NK-92 treated with Interleukin-12 subunit alpha and Interleukin-12 subunit beta, amount 100 ng/mL, for 24 hours (cell line): ENCODE measurements at places on chromosomes 11 and 22.
A peak's percentile ranks its signal among the peaks of the same experiment; 100 is the strongest.

DNA sequence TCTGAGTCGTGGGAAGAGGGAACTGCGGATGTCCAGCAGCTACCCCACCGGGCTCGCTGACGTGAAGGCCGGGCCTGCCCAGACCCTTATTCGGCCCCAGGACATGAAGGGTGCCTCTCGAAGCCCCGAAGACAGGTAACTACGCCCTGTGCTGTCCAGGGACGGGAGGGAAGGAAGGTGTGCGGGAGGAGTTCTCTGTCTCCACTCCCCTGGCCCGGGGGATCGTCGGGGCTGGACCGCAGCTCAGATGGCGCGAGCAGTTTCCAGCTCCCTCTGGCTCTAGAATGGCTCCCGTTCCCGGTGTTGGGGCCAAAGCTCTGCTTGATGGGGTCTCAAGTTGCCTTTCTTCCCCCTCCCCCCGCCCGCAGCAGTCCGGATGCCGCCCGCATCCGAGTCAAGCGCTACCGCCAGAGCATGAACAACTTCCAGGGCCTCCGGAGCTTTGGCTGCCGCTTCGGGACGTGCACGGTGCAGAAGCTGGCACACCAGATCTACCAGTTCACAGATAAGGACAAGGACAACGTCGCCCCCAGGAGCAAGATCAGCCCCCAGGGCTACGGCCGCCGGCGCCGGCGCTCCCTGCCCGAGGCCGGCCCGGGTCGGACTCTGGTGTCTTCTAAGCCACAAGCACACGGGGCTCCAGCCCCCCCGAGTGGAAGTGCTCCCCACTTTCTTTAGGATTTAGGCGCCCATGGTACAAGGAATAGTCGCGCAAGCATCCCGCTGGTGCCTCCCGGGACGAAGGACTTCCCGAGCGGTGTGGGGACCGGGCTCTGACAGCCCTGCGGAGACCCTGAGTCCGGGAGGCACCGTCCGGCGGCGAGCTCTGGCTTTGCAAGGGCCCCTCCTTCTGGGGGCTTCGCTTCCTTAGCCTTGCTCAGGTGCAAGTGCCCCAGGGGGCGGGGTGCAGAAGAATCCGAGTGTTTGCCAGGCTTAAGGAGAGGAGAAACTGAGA, 1.4 kb downstream of the ADM start:
- DNase-seq: no peak

DNA sequence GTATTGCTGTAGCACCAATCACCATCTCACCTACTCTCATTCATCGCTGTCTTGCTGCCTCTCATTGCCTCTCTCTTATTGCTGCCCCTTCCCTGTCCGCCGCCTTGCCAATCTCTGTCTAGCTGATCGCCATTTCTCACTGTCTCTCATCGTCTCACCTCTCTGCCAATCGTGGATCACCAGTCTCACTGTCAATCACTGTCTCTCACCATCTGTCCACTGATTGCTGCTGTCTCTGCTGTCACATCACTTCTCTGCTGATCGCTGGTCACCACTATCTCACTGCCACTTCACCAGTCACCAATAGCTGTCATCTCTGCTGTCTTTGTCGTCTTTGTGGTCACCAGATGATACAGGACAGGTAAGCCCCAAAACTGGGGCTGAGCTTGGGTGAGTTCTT, 20.6 kb upstream of the RNASEH2C start:
- DNase-seq: no peak

DNA sequence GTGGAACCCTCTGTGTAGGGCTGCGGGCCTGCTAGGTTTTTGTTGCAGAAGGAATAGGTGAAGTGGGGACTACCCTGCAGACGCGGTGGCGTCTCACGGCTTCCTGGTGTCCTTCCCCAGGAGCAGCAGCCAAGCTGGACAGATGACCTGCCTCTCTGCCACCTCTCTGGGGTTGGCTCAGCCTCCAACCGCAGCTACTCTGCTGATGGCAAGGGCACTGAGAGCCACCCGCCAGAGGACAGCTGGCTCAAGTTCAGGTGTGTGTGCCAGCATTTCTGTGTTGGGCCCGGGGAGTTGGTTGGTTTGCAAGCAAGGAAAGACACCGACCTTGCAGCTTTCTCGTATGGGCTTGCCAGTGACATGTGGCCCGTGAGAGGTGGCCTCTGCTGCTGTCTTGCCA, 15.3 kb downstream of the TAB1 start:
- no peak for DNase-seq

- DNase-seq: peak; percentile 78
Measured at GRCh38 chr11:64777449-64778222, 706 bp downstream of the SF1 start.

DNA sequence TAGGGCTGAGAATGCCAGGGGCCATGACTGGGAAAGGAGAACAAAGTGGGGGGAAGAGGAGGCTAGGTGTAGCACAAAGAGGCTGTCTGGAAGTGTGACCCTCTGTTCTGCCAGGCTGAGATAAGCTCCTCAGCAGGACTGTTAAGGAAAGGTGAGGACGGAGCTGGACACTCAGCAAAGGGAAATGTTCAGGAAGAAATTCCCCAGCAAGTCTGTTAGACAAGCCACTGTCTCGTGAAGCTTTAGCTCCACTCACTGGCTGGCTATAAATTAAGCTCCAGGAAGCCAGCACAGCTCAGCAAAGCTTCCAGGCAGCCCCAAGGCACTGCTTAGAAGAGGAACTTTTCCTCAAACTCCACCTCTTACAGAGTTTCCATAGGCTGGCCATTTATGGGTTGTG, 181.2 kb upstream of the API5 start:
- DNase-seq: no peak

GRCh38 chr11:19995145-19995544, 165.1 kb downstream of the DBX1 start:
- no peak for DNase-seq

GRCh38 chr11:134632347-134633119, 220.5 kb upstream of the B3GAT1 start:
- DNase-seq: no peak

DNA sequence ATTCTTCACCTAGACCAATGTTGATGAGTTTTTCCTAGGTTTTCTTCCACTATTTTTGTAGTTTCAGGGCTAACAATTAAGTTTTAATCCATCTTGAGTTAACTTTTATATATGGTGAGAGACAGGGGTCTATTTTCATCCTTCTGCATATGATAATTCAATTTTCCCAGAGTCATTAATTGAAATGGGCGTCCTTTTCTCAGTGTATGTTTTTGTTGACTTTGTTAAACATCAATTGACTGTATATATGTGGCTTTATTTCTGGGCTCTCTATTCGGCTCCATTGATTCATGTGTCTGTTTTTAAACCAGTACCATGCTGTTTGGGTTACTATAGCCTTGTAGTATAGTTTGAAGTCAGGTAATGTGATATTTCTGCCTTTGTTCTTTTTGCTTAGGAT, 282.1 kb downstream of the INSC start:
- DNase-seq: no peak

- no peak for DNase-seq
Measured at GRCh38 chr11:84788220-84788619, 838.9 kb downstream of the DLG2 start.

DNA sequence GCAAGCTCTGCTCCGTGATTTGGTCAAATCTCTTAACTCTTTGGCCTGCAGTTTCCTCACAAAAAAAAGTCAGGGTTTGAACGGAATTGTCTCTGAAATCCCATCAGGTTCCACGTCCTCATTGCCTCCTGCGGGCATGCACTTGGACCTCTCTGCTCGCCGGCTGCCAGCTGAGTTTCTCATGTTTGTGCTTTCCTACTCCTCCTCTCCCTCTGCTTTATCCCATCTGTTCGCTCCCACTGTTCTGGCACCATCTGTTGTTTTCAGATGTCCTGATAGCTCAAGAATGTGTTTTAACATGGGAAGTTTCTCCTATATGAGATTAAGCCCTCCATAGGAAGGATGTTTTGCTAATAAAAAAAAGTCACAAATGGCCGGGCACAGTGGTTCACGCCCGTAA, 49.4 kb upstream of the ARHGAP42 start:
- no peak for DNase-seq

DNA sequence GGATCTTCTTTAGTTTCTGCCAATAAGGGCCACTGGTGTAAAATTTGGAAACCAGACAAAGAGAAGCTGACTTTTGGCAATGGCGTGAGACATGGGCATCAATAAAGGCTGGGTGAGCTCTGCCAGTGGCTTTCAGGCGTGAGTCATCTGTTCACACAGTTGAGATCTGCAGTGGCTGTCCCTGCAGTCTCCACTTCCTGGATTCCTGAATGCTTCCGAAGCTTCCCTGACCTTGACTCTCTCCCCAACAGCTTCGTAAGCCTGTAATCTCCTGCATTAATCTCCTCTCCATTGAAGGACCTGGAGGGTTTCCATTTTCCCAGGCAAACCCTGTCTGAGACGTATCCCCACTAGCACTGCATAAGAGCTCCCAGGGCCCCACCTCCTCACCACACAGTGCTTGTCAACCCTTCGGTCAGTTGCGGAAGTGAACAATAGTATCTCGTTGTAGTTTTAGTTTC, 574.7 kb downstream of the TBC1D22A start:
- no peak for DNase-seq

- DNase-seq: no peak
Measured at GRCh38 chr11:17145972-17146371, 61.8 kb downstream of the PIK3C2A start.

DNA sequence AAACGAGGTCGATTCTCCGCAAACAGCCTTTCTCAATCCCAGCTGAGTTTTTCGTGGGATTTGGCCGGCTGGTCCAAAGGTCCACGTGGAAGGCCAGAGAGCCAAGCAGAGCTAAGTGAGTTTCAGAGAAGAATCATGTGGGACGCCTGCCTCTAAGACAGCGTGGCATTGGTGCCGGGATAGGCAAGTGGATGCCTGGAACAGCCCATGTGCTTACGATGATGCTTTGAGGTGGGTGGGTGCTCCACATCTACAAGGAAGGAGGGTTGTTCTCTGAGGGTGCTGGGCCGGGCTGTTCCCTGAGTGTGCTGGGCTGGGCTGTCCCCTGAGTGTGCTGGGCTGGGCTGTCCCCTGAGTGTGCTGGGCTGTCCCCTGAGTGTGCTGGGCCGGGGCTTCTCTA, 41.4 kb downstream of the MUC2 start:
- no peak for DNase-seq

DNA sequence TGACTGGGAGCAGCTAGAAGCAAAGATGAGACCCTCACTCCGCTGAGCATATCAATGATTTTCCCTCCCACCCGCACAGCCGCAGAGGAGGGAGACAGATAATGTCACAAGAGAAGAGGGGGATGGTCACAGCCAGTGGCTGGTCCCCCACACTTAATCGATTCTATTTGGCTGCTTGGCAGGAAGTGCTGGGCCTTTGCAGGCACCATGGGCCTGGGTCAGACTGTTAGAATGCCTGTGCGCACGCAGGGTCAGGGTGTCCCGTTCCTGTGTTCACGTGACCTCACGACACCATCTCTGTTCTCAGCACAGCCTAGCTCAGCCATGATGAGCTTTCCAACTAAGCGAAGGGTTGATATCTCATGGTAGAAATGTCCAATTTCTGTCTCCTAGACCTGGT, 107.0 kb downstream of the MYO18B start:
- no peak for DNase-seq

DNA sequence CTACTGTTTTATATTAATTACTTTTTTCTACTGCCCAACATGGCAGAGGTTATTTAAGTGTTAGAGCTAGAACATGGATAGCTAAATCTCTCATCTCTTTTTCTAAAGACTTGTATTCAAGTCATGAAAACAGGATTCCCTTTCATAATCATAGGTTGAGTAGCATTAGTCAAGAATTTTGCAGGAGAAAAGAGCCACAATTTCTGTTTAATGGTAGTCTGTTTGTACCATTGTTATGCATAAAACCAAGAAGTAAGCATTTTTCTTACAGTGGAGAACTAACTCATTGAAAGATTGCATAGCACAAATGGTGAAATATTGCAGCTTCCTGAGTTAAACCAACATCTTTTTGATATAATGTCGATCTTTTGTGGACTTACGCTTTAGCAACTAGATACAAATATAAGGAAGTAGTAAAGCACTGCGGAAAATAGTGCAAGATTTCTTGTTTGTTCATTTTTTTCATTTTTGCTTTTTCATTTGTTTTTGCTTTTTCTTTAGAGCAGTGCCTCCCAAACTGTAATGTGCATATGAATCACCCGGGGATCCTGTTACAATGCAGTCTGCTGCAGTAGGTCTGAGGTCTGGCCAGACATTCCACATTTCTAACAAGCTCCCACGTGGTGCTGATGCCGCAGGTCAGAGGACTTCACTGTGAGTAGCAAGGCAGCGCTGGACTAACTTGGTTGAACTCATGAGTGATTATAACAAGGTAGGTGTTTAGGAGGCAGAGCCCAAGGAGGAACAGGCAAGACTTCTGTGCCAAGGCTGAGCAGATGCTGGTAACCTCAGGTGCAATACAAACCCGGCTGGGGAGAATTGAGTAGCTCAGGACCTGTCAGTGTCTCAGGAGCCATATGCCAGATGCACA, 4.6 kb downstream of the ETS1 start:
- DNase-seq: no peak

DNA sequence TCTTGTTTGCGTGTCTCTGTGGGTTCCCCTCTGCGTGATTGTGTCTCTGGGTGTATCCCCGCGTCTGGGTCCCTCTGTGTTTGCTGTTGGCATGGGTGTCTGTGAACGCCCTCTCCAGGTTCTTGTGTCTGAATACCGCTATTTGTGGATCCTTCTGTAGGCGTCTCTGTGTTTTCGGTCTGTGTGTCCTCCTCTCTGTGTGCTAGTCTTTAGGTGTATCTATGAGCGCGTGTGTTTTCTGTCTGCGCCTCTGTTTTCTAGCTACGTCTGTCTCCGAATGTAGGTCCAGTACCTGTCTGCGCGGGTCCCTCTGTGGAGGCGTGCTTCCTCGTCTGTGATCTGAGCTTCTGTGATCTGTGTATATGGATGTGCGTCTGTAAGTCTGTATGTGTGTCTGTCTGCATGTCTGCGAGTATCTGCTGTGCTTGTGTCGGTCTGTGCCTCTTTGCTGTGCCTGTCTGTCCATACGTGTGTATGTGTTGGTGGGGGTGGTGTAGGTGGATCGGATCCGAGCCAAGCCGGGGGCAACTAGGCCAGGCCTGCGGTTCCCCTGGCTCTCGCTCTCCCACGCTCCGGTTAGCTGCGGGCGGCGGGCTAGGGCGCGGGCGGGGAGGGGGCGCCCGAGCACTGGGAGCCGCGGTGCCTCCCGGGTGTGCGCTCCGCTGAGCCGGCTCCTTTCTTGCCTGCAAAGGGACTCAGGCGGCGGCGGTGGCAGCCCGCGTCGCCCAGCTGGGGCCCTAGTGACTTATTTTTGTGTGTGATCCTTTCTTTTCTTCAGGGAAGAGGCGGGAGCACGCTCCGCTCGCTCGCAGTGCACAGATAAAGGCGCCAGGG, 105.3 kb upstream of the E2F8 start:
- no peak for DNase-seq

GRCh38 chr22:37230673-37231405, 13.2 kb downstream of the RAC2 start:
- DNase-seq: peak; percentile 54

- no peak for DNase-seq
Measured at GRCh38 chr11:3802011-3802790, 4.8 kb upstream of the NUP98 start.

GRCh38 chr22:22150457-22150856, 94.1 kb upstream of the VPREB1 start:
- DNase-seq: no peak
